Esophagus squamous epithelium (tissue), 5 donors: ENCODE measurements at places on chromosomes 7 and 10.
A peak's percentile ranks its signal among the peaks of the same experiment; 100 is the strongest.

DNA sequence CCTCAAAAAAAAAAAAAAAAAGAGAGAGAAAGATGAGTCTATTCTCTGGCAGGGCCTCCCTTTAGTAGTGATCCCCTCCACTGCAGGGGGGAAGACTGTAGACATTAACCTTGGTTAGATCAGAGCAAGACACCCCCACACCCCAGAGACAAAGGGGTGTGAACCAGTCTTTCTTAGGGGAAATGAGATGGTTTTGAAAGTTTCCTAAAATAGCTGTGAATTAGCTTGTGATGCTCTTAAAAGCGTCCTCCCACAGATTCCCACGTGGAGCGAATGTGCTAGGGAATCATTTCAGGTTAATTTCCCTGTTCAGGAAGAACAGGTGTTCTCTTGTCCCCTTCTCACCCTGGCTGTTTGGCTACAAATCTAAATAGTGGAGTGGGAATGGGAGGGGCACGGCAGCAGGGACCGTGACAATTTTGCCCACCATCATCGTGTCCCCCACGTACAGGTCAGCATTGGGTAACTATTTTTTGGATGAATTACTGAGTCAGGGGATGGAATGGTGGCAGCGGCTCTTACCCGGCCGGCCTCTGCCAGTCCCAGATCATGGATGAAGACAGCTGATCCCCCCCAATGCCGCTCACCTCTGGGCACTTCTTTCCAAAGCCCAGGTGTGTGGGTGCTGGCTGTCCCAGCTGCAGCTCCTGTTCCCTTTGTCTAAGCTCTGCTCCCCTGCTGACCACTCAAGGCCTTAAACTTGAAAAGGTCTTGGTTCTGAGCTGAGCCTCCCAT lies 152.9 kb downstream of the CCDC3 start:
- peaks cover 42% of the 10 kb centered on the region for H3K4me1 ChIP-seq
- no peak for DNase-seq
- H3K36me3 ChIP-seq, result no peaks in the 10 kb centered on the region
- peak overlapping the region; percentile 58 for H3K27ac ChIP-seq
- no peak overlapping the region for H3K4me3 ChIP-seq

DNA sequence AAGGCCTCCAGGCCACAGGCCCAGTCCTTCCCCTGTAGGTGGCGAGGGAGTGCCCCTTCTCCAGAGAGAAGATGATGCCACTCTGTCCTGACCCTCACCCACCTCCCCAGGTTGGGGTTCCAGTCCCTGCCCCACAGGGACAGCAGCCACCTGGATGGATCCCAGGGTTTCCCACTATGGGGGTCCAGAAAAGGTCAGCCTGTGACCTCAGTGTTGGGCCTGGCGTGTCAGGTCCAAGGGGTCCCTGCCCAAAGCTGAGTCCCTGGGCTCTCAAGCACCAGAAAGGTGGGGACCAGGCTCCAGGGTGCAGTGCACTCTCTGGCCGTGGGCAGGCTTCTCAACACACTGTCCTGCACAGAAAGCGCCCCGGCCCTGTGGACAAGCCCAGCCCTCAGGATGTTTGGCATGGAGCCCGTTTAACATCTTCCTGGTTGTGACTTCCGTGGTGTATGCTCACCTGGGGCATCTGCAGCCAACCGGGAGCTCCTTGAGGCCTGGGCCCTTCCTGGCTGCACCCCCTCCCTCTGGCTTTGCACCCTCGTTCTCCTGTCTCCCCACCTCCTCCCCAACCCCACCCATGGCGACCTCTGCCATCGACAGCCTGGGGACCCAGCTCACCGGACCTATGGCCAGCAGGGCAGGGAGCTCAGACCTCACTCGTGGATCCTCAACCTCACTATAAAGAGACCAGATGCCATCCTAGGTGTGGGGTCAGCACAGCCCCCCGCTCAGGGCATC lies 58.3 kb upstream of the PPP2R2D start:
- no peak overlapping the region for H3K4me3 ChIP-seq
- H3K27me3 ChIP-seq, result no peaks in the 10 kb centered on the region
- no peak for DNase-seq
- H3K27ac ChIP-seq, result no peak overlapping the region

DNA sequence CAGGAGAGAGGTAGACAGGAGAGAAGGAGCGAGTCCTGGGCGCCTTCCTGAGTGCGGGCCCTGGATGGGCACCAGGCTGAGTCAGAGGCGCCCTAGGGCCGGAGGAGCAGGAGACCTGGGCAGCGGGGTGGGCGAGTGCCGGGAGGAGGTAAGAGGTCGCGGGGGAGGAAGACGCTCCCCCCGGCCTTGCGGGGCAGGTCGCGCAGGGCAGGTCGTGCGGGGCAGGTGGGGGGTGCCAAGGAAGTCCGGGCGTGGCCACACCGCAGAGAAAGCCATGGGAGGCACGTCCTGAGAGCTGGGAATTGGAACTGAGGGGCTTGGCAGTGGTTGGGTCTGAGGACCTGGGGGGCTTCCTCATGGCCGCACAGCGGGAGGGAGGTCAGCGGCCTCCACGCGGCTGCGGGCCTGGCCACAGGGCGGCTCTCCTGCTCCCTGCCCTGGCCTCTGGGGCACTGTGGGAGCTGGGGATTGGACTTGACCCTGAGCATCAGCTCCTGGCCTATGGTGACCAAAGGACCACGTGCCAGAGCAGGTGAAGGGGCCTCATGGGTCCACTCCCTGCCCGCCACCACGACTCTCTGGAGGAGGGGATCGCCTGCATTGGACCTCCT lies 935 bp downstream of the MMP21 start:
- no peaks in the 10 kb centered on the region for H3K36me3 ChIP-seq
- no peak overlapping the region for H3K4me3 ChIP-seq
- peaks cover 8% of the 10 kb centered on the region for H3K27me3 ChIP-seq

GRCh38 chr10:84265418-84265817 lies 20.6 kb downstream of the RGR start:
- no peaks in the 10 kb centered on the region for H3K4me1 ChIP-seq
- no peak overlapping the region for H3K4me3 ChIP-seq
- H3K27me3 ChIP-seq, result no peaks in the 10 kb centered on the region
- no peak overlapping the region for H3K27ac ChIP-seq

GRCh38 chr10:114801411-114801813 lies 20.2 kb upstream of the FHIP2A start:
- DNase-seq, result no peak
- no peaks in the 10 kb centered on the region for H3K36me3 ChIP-seq
- H3K4me1 ChIP-seq, result no peaks in the 10 kb centered on the region

DNA sequence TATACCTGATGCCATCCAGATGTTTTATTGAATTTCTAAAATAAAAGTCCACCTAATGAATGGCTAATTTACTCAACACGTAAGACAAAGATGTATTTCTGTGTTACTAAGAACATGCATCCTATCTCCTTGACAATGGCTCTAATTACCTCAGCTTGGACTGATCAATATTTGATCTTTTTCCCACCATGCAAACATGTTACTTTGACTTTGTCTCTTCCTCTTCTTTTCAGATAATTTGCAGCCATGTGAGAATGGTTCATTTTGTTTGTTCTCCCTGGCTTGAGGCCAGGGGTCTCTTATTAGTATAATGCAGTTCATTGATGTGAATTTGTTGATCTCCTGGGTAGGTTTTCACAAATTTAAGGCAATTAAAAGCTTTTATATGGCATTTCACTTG lies 302.1 kb downstream of the ADK start:
- no peaks in the 10 kb centered on the region for H3K27me3 ChIP-seq
- H3K27ac ChIP-seq, result no peak overlapping the region
- no peak for DNase-seq
- no peak overlapping the region for H3K4me3 ChIP-seq
- no peaks in the 10 kb centered on the region for H3K4me1 ChIP-seq

DNA sequence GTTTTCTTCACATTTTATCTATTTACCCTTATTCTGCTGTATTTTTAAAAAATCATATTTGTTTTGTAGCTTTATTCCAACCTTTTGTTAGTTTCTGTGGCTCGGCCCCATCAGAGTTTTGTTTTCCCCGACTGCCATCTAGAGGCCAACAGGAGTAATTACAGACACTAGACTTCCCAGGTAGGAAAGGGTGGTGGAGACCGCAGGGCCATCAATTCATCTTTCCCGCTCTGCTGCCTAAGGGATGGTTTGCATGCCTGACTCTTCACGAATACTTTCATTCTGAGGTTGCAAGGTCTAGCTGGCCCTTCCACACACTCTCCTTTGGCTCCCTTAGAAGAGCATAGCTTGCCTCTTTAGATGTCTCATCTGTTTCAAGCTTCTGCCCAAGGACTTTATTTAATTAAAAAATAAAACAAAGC lies 38.3 kb downstream of the LYZL2 start:
- H3K4me1 ChIP-seq, result no peaks in the 10 kb centered on the region
- H3K27me3 ChIP-seq, result no peaks in the 10 kb centered on the region
- no peak for DNase-seq
- no peak overlapping the region for H3K4me3 ChIP-seq
- H3K36me3 ChIP-seq, result no peaks in the 10 kb centered on the region
- no peak overlapping the region for H3K27ac ChIP-seq

DNA sequence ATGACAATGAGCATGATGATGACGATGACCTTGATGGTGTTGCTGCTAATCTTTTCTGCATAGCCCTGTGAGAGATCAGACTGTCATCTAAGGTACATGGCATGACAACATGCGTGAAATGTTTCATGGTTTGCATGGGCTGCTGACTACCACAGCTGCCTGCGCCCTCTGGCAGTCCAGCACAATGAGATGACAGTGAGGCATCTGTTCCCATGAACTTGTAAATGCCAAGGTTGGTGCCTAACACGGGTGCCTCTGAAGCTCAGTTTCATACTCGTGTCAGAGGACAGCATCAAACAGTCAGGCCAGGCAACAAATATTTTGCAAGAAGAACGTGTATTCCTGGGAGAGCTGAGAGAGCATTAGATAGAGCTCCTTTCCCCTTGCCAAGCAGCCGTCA lies 122.0 kb upstream of the PRKCQ start:
- no peaks in the 10 kb centered on the region for H3K36me3 ChIP-seq
- DNase-seq, result no peak
- H3K4me1 ChIP-seq, result no peaks in the 10 kb centered on the region
- H3K27ac ChIP-seq, result no peak overlapping the region
- H3K27me3 ChIP-seq, result no peaks in the 10 kb centered on the region

GRCh38 chr7:129456421-129456820 lies 22.2 kb downstream of the STRIP2 start:
- no peaks in the 10 kb centered on the region for H3K27me3 ChIP-seq
- DNase-seq, result no peak

DNA sequence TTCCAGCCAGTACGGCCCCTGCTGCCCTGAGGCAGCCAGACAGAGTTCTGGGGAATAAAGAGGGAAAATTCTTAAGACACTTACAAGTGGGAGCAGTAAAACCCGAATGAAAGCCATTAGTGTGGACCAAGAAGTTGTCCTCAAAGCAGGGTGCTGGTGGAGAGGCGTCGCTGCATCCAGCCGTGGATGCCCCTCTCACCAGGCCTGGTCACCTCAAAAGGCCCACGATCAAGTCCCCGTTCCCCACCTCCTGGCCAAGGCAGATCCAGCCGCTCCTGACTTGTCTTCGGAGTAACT lies 656 bp downstream of the VSTM4 start:
- peaks cover 58% of the 10 kb centered on the region for H3K4me1 ChIP-seq
- H3K4me3 ChIP-seq, result peak overlapping the region; percentile 39
- peak overlapping the region; percentile 92 for H3K27ac ChIP-seq
- no peaks in the 10 kb centered on the region for H3K27me3 ChIP-seq
- no peak for DNase-seq
- no peaks in the 10 kb centered on the region for H3K36me3 ChIP-seq

DNA sequence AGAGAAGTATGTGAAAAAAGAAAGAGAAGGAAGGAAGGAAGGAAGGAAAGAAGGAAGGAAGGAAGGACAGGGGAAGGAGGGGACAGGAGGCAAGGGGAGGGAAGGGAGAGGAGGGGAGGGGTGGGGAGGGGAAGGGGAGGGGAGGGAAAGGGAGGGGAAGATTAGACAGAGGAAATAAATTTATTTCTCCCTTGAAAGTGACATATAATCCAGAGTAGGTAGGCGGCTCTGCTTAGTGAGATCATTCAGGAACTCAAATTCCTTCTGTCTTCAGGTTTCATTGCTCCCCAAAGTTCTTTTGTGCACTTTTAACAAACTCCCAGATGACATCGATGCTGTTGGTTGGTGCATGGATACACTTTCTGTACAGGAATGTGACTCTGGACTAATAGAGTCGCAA lies 594.7 kb upstream of the STEAP1 start:
- H3K4me3 ChIP-seq, result no peak overlapping the region
- no peak for DNase-seq
- H3K27me3 ChIP-seq, result no peaks in the 10 kb centered on the region
- H3K36me3 ChIP-seq, result no peaks in the 10 kb centered on the region
- H3K4me1 ChIP-seq, result no peaks in the 10 kb centered on the region

GRCh38 chr10:72335394-72336258 lies 19.1 kb downstream of the DNAJB12 start:
- H3K4me1 ChIP-seq, result peaks cover 58% of the 10 kb centered on the region
- peaks cover 10% of the 10 kb centered on the region for H3K36me3 ChIP-seq
- no peaks in the 10 kb centered on the region for H3K27me3 ChIP-seq
- H3K27ac ChIP-seq, result peak overlapping the region; percentile 86
- DNase-seq, result peak; percentile 42
- peak overlapping the region; percentile 1 for H3K4me3 ChIP-seq

DNA sequence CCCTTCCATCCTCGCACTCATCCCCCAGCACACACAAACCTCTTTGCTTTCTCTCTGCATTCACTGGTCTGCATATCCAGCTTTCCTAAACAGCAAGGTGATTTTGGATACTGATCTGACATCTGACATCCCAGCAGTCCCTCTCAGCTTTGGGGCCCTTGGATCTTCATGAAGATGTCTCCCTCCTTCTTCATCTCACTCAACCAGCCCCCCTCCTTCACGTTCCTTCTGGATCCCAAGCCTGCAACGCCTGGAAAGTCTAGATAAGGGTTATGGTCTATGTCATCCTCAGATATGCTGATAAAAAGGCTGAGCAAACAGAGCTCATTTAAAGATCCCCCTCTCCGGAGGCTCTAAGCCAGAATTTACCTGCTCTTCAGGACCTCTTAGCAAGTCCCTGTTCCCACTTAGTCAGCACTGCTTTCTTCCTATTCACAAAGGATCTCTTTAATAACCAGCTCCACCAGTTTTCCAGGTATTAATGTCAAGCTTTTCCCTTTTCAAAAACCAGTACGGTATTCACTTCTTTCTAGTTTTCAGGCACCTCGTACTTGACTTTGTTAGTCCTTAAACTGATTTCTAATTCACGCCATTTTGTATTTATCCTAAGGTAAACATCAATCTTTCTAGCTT lies 38.9 kb downstream of the CREB3L2 start:
- peaks cover 17% of the 10 kb centered on the region for H3K4me1 ChIP-seq
- no peaks in the 10 kb centered on the region for H3K36me3 ChIP-seq
- no peaks in the 10 kb centered on the region for H3K27me3 ChIP-seq
- H3K27ac ChIP-seq, result peak overlapping the region; percentile 66
- no peak for DNase-seq

- H3K27ac ChIP-seq, result no peak overlapping the region
- no peaks in the 10 kb centered on the region for H3K36me3 ChIP-seq
- no peak for DNase-seq
These were observed 665.0 kb downstream of the MAGI2 start for GRCh38 chr7:78788464-78788863.
